ENCODE measurements at places on chromosomes 3 and 15.

DNA sequence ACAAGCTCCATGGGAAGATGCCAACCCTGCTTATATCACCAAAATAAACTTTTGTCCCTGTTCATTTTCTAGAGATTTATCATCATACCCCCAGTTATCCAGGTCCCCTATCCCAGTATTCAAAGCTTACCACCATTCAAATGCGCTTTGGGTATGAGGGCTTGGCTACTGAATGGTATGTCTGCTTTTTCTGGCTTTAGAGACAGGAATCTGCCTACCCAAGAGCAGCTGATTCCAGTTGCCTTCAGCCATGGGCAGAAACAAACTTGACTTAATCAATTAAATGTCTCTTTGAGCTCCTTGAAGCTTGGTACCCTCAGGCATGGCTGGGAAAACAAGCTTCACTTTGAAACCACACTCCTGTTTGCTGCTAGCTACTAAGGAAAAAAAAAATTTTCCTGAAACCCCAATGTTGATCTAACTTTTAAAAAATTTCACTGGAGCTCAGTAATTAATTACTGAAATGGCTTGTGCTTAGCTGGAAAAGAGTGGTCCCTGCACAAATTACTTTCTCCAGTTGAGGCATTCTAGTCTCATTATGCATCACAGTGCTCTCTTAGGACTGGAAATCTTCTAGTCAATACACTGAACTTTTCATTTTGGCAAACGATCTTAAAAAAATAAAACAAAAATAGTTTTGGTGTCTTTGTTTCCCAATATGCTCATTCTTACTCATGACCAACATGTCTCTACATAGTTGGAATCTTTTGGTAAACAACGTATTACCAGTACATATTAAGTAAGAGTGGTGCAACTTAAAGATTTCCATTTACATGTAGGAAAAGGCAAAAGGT is 242.8 kb downstream of the DTWD1 start:
- no peak for DNase-seq

- no peak for DNase-seq
These were observed 64.4 kb upstream of the TBC1D5 start for GRCh38 chr3:17806876-17807275.

DNA sequence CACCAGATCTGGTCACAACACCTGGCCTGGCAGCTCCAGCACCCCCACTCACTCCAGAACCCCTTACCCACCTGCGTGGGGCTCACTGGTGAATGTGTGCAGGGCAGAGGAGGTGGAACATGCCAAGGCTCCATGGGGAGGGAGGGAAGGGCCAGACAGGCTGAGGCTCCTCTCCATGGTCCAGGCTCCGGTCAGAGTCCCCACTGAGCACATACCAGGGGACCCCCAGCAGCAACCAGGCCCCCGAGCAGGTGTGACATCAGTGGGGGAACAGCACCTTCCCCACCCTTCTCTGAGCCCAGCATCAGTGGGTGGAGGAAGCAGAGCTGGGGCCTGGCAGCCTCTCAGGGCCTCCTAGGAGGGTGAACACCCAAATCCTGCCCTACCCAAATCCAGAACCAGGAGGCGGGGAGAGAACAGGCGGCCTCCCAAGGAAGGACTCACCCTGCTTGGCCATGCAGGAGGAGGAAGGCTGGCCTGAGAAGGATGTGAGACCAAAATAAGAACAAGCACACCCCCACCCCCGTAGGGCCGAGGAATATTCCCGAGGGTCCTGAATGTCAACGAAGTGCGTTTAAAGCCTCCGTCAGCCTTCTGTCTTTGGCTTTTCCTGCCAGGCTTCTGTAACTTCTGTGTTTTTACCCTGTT is 1.1 kb upstream of the GP9 start:
- no peak for DNase-seq

DNA sequence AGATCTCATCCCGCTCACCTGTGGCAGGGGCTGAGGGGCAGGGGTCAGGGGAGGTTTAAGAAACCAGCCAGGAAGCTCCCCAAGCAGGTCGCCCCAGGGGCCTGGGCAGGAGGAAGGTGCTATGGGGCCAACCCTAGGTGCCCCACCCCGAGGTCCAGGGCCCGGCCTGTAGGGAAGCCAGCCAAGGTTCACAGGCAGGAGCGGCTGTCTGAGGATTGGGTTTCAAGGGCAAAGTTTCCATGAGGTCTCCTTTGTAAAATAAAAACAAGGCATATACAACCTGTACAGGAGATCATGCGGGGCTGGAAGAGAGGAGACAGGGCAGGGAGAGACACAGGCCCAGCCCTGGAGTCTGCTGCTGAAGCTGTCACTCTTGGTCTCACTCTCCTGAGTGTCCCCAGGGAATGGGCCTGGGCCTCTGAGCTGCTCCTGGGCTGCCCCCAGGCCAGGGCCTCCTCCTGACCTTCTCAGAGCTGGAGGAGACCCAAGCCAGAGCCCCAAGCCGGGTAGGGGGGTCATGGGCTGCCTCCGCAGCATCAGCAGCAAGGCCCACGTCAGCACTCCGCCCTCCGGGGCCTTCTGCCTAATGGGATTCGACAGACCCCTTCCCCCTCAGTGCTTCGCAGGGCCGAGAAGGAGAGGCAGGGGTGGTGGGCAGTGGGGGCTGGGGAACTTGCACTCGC is 5.5 kb downstream of the CPLX3 start:
- no peak for DNase-seq

- peak; percentile 23 for DNase-seq
These were observed 519 bp downstream of the ASB7 start for GRCh38 chr15:100602823-100603393.

- DNase-seq = no peak
These were observed 19.1 kb downstream of the GPR160 start for GRCh38 chr3:170056710-170057454.

GRCh38 chr3:22103423-22103822 is 352.4 kb upstream of the ZNF385D start:
- DNase-seq = no peak

DNA sequence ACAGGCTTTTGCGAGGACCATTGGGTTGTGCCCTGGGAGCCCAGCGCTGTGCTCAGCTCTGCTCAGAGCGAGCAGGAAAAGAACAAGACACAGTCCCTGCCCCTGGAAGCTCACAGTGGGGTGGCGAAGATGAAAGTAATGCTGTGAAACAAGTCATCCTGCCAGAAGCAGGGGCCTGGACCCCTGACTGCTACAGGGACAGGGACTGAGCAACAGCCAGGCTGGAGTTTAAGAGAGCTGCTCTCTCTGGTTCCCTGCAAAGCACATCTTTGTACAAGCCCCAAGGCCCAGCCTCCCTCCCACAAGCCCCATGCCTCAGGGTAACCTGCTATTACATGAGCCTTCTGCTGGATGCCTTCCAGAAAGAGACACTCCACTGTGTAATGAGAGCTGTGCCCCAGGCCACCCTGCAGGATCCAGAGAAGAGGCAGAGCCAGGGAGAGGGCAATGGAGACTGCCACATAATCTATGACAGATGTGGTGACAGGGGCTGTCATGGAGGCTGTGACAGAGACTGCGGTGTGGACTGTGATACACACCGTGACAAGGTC is 7.1 kb upstream of the HCN4 start:
- no peak for DNase-seq

All from activated CD4-positive, alpha-beta T cell treated with anti-CD3 and anti-CD28 coated beads for 4 hours (primary cell).